ENCODE measurements at places on chromosomes 12 and 14. TPM values are rescaled to one million over a fixed set of nuclear protein-coding genes. Genes with fewer than 3 reads are reported as not detected.

The KLRC1 gene
- polyA plus RNA-seq = not detected

The FITM1 gene
- not detected for polyA plus RNA-seq

The FGF6 gene
- polyA plus RNA-seq = not detected

The CELA1 gene
- polyA plus RNA-seq = not detected

The IKZF4 gene
- polyA plus RNA-seq = 0.09 TPM

The PLBD1 gene
- 543 TPM for polyA plus RNA-seq

DNA sequence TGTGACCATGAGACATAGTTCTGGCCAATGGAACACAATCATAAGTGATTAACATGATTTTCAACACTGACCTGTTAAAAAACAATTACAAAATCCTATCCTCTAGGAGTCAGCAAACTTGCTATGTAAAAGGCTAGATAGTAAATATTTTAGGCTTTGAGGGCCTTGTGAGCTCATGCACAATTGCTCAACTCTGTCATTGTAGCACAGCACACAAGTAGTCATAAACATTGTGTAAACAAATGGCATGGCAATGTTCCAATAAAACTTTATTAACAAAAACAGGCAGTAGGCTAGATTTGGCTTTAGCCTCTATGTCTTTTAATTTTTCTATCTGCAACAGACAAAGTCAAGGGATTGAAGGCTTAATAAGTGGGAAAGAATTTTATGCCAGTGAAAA lies 350.7 kb downstream of the C12orf50 start:
- DNase-seq = no peak
- H3K36me3 ChIP-seq = no peaks in the 10 kb centered on the region
- no peak overlapping the region for H3K4me3 ChIP-seq
- no peaks in the 10 kb centered on the region for H3K4me1 ChIP-seq

DNA sequence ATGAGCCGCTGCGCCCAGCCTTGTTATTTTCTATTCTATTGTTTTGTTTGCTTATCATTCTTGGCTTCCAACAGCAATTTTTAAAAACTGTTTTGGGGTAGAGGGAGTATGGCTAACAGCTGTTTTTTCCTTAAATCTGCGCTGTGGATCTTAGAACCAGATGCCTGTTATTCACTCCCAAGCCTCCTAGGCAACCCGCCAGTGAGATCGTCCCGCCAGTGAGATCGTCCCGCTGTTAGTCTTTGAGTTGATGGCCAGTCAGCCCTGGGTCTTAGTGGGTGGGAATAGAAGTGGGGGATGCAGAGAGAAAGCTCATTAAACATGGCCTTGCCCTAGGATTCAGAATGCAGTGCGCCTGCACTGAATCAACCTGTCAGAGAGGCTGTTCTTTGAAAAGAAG lies 67.3 kb upstream of the BICD1 start:
- no peaks in the 10 kb centered on the region for H3K27me3 ChIP-seq
- H3K4me3 ChIP-seq = no peak overlapping the region
- H3K4me1 ChIP-seq = no peaks in the 10 kb centered on the region

DNA sequence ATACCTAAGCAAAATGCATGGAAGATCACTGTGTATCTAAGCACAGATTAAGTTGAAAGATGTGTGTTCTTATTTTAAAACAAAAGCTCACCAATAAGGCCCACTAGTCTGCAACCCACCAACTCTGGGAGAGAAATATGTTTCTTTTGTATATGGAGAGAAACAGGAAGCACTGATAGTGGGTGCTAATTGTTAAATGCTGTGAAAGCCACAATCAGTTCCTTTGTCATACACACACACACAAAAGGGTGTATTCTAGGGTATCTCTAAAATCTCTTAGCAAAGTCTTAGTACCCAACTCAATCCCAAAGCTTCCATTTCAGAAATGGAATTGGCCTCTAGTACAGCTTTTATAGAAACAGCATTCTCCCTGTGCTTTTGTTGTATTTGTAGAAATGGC lies 272.7 kb upstream of the FLRT2 start:
- DNase-seq = no peak
- H3K27me3 ChIP-seq = no peaks in the 10 kb centered on the region
- no peaks in the 10 kb centered on the region for H3K36me3 ChIP-seq
- no peaks in the 10 kb centered on the region for H3K4me1 ChIP-seq
- no peak overlapping the region for H3K27ac ChIP-seq

DNA sequence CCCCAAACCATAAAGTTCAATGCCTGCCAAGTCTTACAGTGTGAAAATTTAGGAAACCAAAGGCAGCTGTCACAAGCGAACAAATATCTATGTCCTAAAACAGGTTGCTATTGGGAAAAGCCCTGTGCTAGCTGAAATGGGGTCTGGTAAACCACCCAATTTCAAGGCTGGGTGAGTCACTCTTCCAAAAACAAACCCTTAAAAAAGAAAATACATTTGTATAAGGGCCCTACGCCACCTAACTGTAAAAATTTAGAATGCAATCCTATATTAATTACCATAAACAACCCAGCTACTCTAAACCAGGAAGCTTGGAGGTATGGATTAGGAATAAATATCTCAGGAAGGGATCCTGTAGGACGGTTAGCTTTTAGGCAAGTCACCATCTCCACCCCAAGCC lies 32.1 kb downstream of the PRMT8 start:
- H3K27ac ChIP-seq = no peak overlapping the region
- no peaks in the 10 kb centered on the region for H3K4me1 ChIP-seq
- H3K27me3 ChIP-seq = no peaks in the 10 kb centered on the region

DNA sequence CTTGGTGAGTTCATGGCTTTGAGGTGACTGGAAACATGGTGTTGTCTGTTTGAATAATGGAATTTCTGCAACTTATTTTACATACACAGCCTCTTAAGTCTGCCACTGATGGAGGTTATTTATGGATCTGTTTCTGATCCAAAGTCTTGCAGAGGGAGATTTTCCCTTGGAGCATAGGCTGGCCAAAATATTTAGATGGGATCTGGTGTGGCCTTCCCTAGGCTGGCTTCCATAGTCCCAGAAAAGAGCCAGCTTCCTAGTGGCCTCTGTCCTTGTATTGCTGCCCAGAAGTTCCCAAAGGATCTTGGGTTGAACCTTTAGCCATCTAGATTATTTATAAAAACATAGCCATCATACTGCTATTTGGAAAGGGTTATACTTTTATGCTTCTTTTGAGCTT lies 491.1 kb upstream of the RGS6 start:
- no peaks in the 10 kb centered on the region for H3K36me3 ChIP-seq
- no peaks in the 10 kb centered on the region for H3K4me1 ChIP-seq

DNA sequence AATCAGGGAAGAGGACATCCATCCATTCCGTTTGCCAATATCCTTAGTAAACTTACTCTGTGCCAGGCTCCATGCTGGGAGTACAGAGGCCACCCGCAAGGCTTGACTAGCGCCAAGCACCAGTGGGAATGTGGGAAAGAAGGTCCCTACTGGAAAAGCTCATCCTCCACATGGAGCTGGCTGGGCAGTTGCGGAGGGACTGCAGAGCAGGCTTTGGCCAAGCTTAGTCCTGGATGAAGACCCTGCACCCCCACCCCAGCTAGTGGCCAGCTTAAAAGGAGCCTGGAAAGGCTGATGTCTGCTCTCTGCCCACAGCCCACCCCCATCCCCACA lies 22.4 kb upstream of the EIF2B2 start:
- H3K4me3 ChIP-seq = no peak overlapping the region
- H3K27me3 ChIP-seq = no peaks in the 10 kb centered on the region
- H3K4me1 ChIP-seq = no peaks in the 10 kb centered on the region
- no peak for DNase-seq

DNA sequence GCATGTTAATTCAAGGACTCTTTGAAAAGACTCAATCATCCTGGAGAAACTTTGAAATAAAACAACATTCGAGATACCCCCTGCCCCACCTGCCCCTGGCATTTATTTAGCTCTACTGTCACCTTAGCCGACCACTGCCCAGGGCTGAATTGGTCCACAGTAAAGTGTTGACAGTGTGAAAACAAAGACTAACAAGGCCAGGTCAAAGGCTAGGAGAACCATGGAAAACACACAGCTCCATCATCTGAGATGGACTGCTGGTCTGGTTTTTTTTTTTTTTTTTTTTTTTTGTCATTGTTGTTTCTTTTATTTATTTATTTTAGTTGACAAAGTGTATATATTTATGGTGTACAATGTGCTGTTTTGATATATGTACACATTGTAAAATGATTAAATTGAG lies 25.7 kb downstream of the GSTZ1 start:
- peaks cover 35% of the 10 kb centered on the region for H3K4me1 ChIP-seq
- H3K4me3 ChIP-seq = no peak overlapping the region
- H3K27ac ChIP-seq = no peak overlapping the region
- no peaks in the 10 kb centered on the region for H3K27me3 ChIP-seq
- peaks cover 46% of the 10 kb centered on the region for H3K36me3 ChIP-seq
- DNase-seq = no peak

GRCh38 chr12:109156586-109156985 lies 40.2 kb downstream of the ACACB start:
- H3K27me3 ChIP-seq = no peaks in the 10 kb centered on the region
- no peak for DNase-seq
- H3K4me3 ChIP-seq = no peak overlapping the region
- H3K36me3 ChIP-seq = no peaks in the 10 kb centered on the region
- no peak overlapping the region for H3K27ac ChIP-seq

DNA sequence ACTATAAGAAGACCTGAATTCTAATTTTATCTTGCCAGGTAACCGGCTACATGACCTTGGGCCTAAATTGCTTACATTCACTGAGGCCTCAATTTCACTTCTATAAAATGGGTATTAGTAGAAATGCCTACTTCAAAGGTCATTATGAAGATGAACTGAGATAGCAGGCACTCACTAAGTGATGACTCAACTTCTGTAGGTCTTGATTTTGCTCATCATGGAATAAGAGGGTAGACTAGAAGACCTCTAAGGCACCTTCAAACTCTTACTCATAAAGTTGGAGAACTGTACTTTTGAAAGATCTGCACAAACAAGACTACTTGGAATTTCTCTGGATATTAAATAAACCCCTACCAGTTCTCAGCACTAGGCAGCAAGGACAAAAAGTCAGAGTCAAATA lies 39.3 kb upstream of the FRMD6 start:
- no peak overlapping the region for H3K4me3 ChIP-seq
- no peaks in the 10 kb centered on the region for H3K4me1 ChIP-seq
- DNase-seq = no peak
- H3K36me3 ChIP-seq = no peaks in the 10 kb centered on the region
- no peak overlapping the region for H3K27ac ChIP-seq
- H3K27me3 ChIP-seq = no peaks in the 10 kb centered on the region

DNA sequence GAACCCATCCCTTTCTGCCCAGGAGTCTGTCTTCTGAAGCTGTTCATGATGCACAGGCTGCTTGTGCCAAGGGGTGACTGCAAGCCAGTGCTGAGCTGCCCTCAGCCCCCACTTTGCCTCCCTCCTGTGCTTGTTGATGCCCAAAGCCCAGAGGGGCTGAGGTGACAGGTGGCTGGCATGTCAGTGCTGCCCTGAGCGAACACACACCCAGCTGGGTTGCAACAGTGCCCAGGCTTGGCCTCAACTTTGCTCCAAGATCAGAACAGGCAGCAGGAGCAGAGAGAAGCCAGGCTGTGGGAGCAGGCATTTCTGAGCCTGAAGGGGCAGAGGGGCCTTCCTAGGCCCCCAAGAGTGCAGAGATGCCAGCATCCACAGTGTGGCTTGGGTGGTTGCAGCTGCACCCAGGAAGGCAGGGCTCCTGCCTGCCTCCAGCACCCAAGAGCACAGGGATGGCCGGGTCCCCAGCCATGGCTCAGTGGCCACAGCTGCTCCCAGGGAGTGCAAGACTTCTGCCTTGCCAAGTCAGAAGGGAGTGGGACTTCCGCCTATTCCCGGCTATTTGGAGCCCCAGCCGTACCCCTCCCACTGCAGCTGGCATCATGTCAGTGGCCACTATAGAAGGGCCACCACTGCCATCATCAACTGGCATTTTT lies 83.1 kb downstream of the SLC16A7 start:
- no peaks in the 10 kb centered on the region for H3K27me3 ChIP-seq
- H3K36me3 ChIP-seq = no peaks in the 10 kb centered on the region
- H3K4me3 ChIP-seq = no peak overlapping the region
- no peak overlapping the region for H3K27ac ChIP-seq
- peaks cover 4% of the 10 kb centered on the region for H3K4me1 ChIP-seq

GRCh38 chr14:102819176-102819628 lies 42.0 kb downstream of the TRAF3 start:
- no peak overlapping the region for H3K4me3 ChIP-seq
- H3K27ac ChIP-seq = no peak overlapping the region
- H3K36me3 ChIP-seq = peaks cover 5% of the 10 kb centered on the region
- no peaks in the 10 kb centered on the region for H3K4me1 ChIP-seq

GRCh38 chr12:77433799-77434198 lies 368.4 kb upstream of the E2F7 start:
- no peaks in the 10 kb centered on the region for H3K27me3 ChIP-seq
- DNase-seq = no peak
- H3K27ac ChIP-seq = no peak overlapping the region
- H3K4me1 ChIP-seq = no peaks in the 10 kb centered on the region
- H3K36me3 ChIP-seq = no peaks in the 10 kb centered on the region

DNA sequence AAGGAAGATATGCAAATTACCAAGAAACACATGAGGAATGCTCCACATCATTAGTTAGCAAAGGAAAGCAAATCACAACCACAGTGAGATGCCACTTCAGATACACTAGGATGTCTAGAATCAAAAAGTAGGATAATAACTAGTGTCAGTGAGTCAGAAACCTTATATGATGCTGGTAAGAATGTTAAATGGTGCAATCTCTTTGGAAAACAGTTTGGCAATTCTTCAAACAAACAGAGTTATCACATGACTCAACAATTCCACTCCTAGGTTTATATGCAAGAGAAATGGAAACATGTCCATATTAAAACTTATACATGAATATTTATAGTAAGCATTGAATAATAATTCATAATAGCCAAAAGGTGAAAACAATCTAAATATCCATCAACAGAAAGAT lies 220.9 kb downstream of the FOXG1 start:
- no peaks in the 10 kb centered on the region for H3K27me3 ChIP-seq
- no peak overlapping the region for H3K27ac ChIP-seq
- H3K4me3 ChIP-seq = no peak overlapping the region
- no peak for DNase-seq
- H3K4me1 ChIP-seq = no peaks in the 10 kb centered on the region

DNA sequence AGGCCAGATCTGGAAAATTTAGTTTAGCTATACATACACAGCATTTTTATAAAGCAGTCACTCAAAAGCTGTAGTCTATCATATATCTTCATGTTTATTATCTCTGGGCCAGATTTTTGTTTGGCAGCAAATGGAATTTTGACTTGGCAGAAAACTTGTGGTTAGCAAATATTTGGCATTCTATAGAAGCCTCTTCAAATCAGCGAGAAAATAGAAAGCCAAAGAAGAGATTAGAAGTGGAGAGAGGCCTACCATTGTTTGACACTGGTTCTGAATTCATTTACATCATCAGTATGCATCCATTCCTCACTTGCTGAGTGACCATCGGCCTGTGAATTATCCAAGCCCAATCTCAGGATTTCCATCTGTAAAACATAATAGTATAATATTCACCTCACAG lies 1077.6 kb downstream of the GALC start:
- H3K27me3 ChIP-seq = no peaks in the 10 kb centered on the region
- no peak for DNase-seq
- no peaks in the 10 kb centered on the region for H3K36me3 ChIP-seq
- no peaks in the 10 kb centered on the region for H3K4me1 ChIP-seq
- no peak overlapping the region for H3K27ac ChIP-seq

GRCh38 chr12:40989785-40990184 lies 198.3 kb upstream of the PDZRN4 start:
- H3K36me3 ChIP-seq = no peaks in the 10 kb centered on the region
- no peak overlapping the region for H3K4me3 ChIP-seq
- H3K4me1 ChIP-seq = no peaks in the 10 kb centered on the region

Data from CD14-positive monocyte (primary cell).